Stimulated activated naive CD4-positive, alpha-beta T cell (primary cell): ENCODE measurements at places on chromosomes 6 and 20.

DNA sequence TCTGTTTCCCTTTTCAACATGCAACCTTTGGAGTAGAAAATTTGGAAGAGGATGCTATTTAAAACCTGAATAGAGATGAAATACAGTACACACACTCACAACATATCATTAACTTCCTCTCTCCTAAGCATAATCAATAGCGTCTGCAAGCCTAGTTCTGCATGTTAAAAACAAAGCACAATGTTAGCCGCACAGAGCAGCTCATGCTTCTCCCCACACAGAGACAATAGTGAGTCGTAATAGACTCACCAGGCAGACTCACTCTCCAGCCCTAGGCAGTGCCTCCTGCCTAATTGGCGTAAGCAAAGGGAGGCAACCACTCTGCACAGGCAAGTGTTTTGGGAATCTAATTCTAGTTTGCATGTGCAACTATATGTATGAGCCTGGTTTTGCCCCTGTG is 45.8 kb upstream of the ARID1B start:
- DNase-seq = no peak

GRCh38 chr6:166989427-166990032 is 9.7 kb upstream of the CEP43 start:
- peak; percentile 80 for DNase-seq

DNA sequence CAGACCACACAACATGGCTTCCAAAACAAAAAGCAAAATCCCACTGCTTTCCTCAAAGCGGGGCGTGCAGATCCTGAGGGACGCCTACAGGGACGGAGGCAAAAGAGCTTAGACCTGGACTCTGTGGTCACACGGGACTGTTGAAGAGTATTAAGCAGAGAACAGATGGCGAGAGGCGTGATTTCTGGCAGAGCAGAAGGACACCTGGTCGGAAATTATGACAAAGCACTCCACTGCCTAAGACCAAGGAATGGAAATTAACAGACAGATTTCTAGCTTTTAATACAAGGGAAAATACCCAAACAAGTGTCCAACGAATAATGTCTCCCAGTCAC is 15.4 kb downstream of the CST7 start:
- DNase-seq = no peak

- no peak for DNase-seq
These were observed 128.3 kb upstream of the TBX18 start for GRCh38 chr6:84892671-84893070.

GRCh38 chr6:46655803-46656202 is 3.0 kb downstream of the SLC25A27 start:
- no peak for DNase-seq

GRCh38 chr6:103113416-103113815 is 1719.9 kb downstream of the GRIK2 start:
- DNase-seq = no peak

GRCh38 chr6:50071921-50072320 is 22.2 kb upstream of the DEFB112 start:
- no peak for DNase-seq

DNA sequence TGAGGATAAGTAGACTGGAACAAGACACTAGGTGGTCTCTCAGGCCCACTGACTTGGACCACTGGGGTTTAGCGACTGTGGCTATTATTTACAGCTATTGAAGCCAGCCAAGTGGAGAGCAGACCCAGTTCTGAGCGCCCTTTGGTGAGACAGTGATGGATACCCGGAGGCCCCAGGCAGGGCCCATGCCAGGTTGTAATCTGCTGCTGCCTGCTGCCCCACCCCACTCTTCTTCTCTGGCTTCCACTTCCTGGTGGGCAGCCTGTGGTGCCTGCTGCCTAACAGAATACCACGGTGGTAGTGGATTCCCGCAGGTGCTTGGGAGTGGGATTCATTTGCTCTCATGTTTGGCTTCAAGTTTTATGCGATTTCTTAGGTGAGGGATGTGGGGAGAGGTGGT is 570 bp downstream of the RAB44 start:
- no peak for DNase-seq

- DNase-seq = no peak
These were observed 108.8 kb downstream of the TIAM2 start for GRCh38 chr6:155103816-155104366.

DNA sequence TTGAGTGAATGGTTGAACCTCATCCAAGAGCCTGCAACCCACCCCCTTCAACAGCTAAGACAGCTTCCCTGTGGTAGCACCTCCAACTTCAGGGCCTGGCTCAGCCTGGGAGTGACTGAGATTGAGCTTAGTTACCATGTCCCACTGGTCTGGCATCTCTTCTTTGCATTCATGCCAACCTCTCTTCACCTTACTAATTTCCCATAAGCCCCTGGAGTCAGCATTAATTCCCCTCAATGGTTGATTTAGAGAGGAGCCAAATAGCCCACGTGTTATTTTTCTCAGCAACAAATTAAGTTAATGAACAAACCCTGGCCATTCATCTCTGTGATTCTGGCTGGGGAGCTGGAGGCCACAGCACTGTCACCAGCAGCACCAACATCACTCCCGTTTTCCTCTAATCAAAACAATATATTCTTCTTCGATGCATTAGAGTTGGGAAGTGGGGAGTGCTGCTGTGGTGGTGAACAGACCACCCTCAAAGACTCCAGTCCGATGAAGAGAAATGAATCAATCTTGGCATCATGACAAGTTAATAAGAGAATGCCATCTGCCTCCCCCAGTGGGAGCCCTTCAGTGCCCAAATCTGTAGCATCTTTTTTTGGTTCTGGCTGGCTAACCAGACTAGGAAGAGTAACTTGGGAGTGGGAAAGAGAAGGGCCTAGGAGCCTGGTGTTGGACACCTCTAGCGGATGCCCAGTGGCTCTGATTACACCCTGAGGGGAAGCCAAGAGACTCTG is 316.9 kb upstream of the RNF24 start:
- DNase-seq = no peak

DNA sequence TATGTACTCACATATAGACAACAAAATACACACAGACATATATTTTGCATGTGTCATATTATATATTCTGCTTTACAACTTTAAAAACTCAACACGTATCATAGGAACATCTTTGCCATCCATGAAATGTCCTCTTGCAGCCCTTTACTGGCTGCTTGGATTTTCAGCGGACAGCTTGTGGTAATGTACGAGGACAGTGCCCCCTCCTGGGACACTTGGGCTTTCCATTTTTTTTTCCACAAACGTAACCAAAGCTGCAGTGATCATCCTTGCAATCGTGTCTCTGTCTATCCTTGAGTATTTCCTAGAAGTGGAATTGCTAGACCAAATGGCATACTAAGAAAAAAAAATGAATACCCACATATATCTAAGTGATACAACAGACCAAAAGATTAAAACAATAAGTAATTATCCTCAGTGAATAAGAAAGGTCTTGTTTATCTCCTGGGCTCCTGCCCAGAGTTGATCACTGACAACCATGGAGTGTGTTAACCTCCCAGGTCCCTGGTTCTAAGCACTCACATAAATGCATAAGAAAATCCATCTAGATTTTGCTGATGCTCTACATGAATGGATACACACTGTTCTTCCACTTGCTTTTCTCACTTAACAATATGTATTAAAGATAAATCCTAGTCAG is 18.1 kb downstream of the BPI start:
- no peak for DNase-seq

DNA sequence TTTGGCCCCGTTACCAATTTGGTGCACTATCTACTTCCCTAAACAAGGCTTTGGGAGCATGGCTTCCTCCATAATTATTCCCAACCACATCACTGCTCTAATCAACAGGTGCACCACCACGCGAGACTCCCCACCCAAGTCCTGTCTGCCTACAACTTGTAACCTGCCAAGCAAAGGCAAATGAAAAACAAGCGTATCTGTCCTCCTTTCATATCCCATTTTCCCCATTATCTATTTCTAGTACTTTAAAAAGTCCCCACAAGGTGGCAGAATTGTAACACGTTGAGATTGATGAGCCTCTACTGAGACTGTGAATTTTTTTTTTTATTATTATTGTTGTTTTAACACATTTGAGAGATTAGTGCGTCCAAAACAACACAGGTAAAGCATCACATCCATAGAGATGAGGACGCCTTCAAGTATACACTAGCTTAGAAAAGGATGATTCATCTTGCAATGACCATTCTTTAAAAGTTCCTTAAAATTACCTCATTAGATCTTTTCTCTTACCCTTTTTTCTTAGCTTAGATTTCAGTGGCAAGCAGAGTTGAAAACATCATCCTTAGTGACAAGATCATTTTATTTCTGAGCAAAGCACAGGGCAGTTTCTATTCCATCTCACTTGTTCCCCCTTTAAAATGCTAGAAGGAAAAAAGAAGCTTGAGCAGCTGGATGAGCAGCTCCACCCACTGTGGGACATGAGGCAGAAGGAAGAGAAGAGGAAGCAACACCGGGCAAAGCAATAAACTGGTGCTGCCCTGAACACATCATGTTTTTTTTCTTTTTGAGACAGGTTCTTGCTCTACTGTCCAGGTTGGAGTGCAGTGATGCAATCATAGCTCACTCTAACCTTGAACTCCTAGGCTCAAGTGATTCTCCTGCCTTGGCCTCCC is 210.8 kb downstream of the ARHGAP18 start:
- peak; percentile 64 for DNase-seq

DNA sequence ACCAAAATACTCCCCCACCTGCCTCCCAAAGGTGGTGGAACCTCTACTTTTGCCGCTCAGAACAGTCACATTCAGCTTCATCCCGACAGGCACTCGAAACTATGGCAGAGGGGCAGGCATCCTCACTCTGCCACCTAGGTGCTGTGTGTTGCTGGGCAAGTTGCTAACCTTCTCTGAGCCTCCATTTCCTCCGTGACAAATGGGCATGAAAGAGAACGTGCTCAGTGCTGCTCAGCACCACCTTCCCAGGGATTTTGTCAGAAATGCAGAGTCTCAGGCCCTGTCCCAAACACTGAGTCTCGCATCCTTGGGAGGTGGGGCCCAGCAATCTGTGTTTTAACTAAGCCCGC is 18.1 kb downstream of the ANKRD60 start:
- DNase-seq = no peak

GRCh38 chr20:13199279-13199678 is 21.8 kb upstream of the ISM1 start:
- no peak for DNase-seq

DNA sequence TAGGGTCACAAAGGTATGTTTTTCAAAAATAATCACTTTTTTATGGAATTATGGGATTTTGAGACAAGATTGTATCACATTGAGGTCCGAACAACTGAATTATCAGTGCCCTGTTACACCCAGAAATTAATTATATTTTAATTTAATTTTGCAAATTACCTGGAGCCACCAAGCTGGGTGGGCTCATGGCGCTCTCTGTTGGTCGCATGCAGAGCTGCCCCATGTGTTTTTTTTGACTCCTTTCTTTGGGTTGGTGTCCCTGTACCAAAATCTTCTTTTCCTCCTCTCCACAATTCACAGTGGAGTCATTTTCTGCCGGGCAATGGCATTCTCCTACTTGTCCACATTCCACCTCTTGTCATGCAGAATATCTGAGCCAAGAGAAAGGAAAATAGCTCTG is 38.9 kb upstream of the FRMD1 start:
- no peak for DNase-seq

DNA sequence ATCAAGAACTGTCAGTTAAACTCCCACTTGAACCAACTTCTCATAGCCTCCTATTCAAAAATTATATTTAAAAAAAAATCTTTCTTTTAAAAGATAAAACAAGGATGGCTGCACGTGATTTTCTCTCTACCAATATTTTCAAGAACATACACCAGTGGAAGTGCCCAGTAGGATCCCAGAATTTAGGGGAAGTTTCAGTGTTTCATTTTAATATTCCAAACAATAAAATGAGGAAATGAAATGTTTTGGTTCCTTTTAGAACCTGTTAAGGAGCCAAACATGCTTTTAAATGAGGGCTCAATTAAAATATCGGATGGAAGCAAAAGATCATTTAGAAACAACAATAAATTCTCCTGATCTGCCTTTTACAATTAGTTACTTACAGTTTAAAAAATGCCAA is 26.4 kb upstream of the PRELID3B start:
- DNase-seq = no peak

DNA sequence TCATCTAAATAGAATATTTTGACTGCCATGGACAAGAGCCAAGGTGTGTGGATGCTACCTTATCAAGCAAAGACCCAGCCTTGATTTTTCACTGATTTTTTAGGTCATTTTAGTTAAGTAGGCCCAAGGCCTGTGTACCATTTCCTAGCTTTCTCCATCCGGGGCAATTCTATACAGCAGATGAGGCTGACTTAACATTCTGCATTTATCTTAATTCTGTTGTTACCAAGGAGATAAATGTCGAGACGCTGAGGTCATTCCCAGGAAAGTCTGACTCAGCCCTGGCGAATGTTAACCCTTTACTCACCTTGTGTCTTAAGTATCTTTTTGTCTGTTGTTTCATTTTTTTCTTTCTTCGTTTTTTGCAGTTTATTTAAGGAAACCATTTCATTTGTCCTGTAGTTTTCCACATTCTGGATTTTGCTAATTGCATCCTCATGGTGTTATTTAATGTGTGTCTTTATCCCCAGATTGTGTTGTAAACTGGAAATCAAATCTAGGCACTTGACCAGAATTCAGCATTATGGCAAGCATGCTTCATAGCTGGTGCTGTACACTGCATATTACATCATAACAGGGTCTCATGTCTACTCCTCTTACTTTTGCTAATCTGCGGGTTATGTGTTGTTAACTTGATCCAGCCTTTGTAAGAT is 277.0 kb downstream of the CDKAL1 start:
- no peak for DNase-seq

- no peak for DNase-seq
These were observed 4.2 kb downstream of the LRP11 start for GRCh38 chr6:149859938-149860337.

DNA sequence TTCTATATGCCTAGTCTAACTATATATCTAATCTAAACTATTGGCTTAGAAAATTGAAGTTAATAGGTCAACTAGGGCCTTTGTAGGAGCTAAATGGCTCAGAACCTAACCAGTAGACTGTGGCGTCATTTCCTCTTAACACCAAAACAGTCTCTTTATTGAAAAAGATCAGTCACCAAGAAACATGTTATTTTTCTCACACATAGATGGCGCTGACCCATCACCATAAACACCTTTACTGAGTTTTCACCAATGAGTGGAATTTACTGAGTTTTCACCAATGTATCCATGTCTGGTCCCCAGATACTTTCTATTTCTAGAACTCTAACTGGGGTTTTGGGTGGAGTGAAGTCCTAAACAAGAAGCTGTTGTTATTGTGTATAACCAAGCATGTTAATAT is 636.0 kb downstream of the BCKDHB start:
- no peak for DNase-seq

- no peak for DNase-seq
These were observed 8.6 kb upstream of the LBP start for GRCh38 chr20:38337561-38338140.

DNA sequence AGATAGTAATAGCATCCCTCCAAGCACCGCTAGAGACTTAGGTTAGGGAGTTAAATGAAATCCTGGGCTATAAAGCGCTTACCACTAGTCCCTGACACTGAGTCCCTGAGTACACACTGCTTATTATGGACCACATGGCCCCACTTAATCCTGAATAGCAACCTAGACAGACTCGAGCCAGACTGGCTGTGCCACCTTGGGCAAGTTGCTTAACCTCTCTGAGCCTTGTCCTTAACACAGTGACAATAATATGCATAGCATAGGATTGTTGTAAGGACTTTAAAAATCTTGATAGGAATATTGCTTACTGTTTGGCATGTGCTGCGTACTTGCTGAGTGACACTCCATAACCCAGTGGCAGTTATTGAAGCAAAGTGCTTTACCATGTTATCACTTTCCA is 125.6 kb upstream of the SASH1 start:
- DNase-seq = no peak

- DNase-seq = no peak
These were observed 323.3 kb upstream of the NT5E start for GRCh38 chr6:85126485-85127167.

- no peak for DNase-seq
These were observed 22.3 kb upstream of the LAMP5 start for GRCh38 chr20:9492067-9492466.

GRCh38 chr20:52103335-52103912 is 88.2 kb downstream of the ZFP64 start:
- no peak for DNase-seq
